ENCODE measurements at places on chromosomes 4 and X.

- no peak for DNase-seq
These were observed 14.6 kb downstream of the SLITRK4 start for GRCh38 chrX:143621276-143621675.

- DNase-seq = no peak
These were observed 18.4 kb downstream of the SNX25 start for GRCh38 chr4:185227713-185228278.

DNA sequence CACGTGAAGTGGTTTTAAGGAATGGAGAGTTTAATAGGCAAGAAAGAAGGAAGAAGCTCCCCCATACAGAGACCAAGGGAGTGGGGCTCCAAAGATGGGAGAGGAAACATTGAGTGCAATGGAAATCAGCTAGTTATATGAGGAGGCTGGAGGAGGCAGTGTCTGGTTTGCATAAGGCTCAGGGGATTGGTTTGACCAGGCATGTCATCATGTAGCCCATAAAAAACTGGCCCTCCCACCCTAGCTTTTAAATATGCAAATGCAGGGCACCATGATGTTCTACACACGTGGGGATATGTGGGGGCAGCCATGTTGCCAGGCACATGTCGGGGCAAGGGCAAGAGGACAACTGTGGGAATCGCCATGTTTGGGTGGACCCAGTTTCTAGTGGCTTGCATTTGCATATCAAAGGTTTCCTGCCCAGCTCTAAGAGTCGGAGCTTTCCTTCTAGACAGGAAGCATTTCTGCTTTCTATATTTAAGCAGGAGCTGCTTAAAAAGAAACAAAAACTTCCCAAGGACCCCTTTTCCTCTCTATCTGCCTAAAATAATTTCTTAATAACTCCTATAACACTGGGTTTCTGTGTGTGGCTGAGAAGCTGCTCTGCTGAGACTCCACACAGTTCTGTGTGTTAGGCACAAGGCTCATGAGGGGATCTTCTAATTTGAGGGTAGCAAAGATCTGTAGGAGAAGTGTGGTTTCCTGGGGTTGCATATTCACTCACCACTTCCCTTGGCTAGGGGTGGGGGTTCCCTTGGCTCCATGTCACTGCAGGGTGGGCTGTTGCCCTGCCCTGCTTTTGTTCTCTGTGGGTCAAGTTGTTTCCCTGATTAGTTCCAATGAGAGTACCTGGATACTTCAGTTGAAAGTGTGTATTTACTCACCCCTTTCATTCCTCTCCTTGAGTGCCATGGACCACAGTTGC lies 113.5 kb downstream of the VSIG4 start:
- DNase-seq = no peak

DNA sequence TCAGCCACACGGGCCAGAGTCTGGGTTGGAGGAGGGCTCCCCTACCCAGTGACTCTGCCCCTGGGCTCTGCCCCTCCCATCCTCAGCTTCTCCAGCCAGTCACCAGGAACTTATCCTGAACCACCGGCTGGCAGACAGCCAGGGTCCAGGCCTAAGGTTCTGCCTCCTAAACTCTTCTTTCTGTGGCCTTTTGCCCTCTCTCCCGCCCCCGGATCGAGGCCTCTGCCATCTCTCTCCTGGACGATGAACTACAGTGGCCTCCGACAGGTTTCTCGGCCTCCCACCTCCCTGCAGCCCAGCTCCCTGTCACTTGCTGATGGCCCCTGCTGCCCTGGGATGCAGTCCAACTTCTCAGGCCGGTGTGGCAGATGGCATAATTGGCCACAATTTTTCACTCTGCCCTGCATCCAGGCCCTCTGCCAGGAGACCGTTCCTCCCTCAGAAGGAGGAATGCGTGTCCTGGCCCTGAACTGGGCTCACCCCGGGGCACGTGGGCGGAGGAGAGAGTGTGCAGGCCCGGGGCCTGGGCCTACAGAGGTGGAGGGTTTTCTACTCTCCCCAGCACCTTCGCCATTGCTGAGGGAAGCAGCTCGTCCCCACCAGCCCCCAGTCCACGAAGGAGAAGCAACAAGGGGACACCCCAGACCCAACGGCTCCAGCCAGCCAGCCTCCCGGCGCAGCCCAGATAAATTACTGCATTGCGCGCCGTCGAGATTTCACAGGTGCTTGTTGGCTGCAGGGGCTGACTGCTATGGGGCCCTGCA lies 81.9 kb upstream of the LRPAP1 start:
- no peak for DNase-seq

Data from HS-27A (cell line).